ENCODE measurements at places on chromosomes 2 and 18.

- DNase-seq = no peak
Measured at GRCh38 chr18:24799176-24799575, 338.7 kb downstream of the HRH4 start.

GRCh38 chr18:27428120-27428519, 243.0 kb upstream of the CHST9 start:
- DNase-seq = no peak

DNA sequence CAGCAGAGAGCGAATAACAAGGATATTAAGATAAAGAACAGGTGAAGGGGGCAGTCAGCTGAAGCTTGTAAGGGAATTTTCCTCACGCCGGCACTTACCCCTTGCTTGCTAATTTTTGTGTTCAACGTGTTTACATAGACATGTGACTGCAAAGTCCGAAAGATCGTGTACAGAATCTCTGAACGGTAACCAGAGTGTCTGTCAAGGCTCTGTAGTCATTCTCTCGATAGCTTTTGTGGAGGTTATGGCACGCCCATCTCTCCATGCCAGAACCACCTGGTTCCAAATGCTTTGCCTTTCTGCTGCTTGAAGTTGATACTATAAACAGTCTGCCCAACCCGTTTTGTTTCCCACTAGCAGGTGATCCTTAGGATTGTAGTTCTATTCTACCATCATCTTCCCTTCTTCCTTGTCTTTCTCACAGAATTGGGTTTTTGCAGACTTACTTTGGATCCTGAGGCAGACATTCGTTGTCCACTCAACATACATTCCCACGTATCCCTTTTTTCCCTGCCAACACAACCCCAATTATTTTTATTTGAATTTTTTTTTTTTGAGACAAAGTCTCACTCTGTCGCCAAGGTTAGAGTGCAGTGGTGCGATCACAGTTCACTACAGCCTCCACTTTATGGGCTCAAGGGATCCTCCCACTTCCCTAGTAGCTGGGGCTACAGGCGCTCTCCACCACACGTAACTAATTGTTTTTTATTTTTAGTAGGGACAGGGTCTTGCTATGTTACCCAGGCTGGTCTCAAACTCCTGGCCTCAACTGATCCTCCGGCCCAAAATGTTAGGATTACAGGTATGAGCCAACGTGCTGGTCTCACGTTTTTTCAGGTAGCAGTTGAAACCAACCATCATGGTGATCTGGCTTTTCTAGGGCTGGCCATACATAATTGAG, 1.3 kb upstream of the USP34 start:
- DNase-seq = no peak

DNA sequence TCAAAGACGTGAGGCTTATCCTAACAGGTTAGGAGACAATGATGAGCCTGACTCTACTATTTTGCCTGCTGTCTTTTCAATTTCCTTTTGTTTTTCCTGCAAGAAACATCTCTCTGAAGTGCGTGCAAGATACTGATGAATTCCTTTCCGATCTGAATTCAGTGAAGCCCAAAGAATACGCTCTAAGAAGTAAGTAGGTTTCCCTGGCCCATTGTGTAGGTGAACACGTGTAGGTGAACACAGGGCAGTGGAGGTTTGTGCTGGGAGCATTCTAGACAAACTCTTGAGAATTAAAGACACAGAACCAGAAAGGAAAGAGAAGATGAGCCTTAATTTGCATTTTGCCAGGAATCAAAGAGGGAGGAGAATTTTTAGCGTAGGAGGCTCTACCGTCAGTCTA, 132.0 kb downstream of the ZNF532 start:
- DNase-seq = no peak

DNA sequence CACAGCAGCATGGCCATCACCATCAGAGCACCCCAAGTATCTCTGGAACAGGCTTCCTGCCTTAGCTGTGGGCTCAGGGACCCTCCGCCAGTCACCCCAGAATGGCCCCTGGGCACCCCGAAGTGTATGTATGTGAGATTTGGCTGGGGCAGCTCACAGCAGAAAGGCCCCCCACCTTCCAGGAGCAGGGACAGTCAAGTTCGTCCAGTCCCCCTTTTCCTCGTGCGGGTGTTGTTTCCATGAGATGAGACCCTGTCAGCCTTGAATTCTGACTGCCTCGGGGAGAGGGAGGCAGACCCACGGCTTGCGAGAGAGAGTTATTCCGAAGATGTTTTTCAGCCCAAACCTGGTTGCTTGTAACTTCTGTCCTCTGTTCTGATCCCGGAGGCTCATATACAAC, 290.9 kb upstream of the HDAC4 start:
- peak; percentile 2 for DNase-seq

DNA sequence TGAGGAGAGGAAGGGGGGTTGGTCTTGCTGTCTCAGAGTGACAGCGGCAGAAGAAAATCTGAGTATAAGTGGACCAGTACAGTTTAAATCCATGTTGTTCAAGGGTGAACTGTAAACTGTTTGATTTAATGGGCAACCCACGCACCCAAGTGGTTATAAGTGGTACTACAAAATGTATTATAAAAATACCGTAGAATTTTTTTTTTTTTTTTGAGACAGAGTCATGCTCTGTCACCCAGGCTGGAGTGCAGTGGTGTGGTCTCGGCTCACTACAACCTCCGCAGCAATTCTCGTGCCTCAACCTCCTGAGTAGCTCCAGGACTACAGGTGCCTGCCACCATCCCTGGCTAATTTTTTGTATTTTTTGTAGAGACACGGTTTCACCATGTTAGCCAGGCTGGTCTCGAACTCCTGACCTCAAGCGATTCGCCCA, 2.1 kb upstream of the CHCHD5 start:
- peak; percentile 37 for DNase-seq

GRCh38 chr18:45275367-45276113, 339.7 kb upstream of the SLC14A2 start:
- DNase-seq = no peak

GRCh38 chr2:177352441-177353186, 40.0 kb upstream of the AGPS start:
- DNase-seq = no peak

- DNase-seq = no peak
Measured at GRCh38 chr2:101733257-101733993, 35.9 kb downstream of the MAP4K4 start.

DNA sequence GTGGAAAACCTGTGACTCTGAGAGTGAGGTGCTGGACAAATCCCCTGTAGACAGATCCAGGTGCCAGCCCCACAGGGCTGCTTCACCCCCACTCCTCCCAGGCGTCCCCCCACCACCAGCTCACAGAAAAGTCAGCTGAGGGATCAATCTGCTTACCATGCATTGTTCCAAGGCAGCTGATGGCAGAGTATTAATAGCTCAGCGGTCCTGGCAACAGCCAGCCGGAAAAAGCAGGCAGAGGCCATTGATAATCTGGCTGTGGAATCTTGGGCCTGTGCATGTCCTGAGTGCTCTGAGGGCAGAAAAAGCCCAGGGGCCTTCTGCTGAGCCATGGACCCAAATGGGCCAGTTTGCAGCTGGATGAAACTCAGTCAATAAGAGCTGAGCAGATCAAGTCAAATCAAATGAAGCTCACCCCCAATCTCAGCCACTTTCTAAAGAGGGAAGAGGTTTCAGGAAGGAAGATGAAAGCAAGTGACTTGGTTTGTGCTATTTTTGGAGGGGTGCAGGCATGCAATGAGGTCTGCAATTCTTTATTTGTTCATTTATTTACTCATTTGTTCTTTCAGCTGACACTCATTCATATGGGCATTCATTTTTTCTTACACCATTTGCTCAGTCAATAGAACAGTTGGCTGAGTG, 63.4 kb downstream of the GYPC start:
- no peak for DNase-seq

Data from stimulated activated CD8-positive, alpha-beta memory T cell treated with anti-CD3 and anti-CD28 coated beads, Interleukin-4, amount 100 ng/mL, for 48 hours (primary cell).